Fibroblast of the aortic adventitia (primary cell): ENCODE measurements at places on chromosomes 2 and 18. TPM values are rescaled to one million over a fixed set of nuclear protein-coding genes. Genes with fewer than 3 reads are reported as not detected.
A peak's percentile ranks its signal among the peaks of the same experiment; 100 is the strongest.

SCN9A gene
- 14.0 and 22.9 TPM in 2 replicates for total RNA-seq

EFEMP1 gene
- total RNA-seq, result 652 and 1,009 TPM in 2 replicates

IMMT gene
- total RNA-seq, result 47.8 and 76.6 TPM in 2 replicates

DHRS9 gene
- total RNA-seq, result 0.36 TPM in 1 of 2 replicates, not detected in the other

HEATR5B gene
- 20.6 and 21.1 TPM in 2 replicates for total RNA-seq

ZNF396 gene
- 2.0 and 2.4 TPM in 2 replicates for total RNA-seq

MRPS9 gene
- 17.8 and 30.4 TPM in 2 replicates for total RNA-seq

- DNase-seq, result peak; percentile 36
Measured at GRCh38 chr2:176814740-176815367, 397.7 kb upstream of the HNRNPA3 start.

GRCh38 chr2:120864981-120865380, 129.3 kb downstream of the GLI2 start:
- DNase-seq, result peak; percentile 53

GRCh38 chr2:168244318-168244717, 3.1 kb downstream of the STK39 start:
- DNase-seq, result no peak

DNA sequence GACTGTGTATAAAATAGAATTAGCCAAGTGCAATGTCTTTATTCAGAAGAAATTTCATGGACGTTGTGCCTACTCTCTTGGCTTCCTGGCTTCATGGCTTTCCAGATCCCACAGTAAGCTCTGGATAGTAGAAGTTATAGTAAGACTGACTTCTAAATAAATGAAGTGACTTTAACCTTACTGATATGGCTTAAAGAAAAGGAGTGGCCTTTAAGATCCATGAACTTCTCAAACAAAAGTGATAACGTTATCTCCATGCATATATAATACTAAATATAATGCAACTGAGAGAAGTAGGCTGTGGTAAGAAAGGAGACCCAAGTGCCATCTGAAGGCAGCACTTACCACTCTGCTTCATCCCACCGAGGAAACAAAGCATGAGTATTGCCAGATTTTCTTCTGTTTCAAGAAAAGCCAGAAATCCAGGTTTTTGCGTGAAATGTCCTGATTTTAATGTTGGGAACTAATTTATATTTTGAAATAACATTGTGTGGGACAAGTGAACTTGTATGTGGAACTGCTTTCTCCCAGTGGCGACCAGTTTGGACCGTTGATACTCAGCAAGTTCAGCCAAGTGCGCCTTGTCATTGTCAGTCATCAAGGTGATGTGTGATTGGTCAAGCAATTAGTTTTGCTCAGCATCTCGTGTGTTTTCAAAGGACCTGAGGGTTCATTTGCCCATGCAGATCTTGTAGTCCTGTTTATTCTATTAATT, 13.9 kb upstream of the IL37 start:
- no peak for DNase-seq

DNA sequence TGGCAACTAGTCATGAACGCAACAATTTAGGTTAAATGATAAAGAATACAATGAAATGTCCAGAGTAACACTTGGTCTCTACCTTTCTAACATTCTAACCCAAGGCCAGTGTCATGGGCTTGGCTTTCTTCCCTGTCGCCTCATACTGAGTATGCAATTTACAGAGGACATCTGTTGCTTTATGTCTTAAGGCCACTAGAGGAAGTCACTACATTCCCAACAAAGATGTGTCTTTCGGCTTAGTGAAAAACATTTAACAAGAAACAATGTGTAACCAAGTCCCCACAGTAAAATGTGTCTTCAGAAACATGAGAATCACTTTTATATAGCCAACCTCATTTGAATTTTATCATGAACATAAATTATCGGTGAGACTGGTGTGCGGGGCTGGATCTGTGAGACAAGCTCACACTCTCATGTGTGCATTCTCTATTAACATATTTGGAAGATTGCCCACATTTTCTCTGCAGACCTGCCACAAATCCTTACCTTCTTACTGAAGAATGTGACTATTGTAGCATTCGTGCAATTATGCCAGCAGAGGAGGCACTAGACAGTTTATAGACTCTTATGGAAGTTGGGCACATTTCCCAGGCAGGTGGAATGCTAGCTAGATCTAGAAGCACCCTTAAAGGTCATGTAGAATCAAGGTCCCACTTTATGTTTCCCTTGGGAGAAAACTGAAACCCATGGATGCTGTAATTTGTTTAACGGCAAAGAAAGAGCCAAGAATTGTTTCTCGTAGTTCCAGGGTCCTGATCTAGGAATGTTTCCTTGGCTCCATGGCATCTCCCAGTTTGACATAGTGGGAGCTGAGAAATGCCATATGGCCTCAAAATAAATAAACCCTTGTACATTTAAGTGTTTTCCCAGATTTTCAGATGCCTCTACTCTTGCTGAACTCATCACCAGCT, 101.8 kb downstream of the CD226 start:
- peak; percentile 66 for DNase-seq

DNA sequence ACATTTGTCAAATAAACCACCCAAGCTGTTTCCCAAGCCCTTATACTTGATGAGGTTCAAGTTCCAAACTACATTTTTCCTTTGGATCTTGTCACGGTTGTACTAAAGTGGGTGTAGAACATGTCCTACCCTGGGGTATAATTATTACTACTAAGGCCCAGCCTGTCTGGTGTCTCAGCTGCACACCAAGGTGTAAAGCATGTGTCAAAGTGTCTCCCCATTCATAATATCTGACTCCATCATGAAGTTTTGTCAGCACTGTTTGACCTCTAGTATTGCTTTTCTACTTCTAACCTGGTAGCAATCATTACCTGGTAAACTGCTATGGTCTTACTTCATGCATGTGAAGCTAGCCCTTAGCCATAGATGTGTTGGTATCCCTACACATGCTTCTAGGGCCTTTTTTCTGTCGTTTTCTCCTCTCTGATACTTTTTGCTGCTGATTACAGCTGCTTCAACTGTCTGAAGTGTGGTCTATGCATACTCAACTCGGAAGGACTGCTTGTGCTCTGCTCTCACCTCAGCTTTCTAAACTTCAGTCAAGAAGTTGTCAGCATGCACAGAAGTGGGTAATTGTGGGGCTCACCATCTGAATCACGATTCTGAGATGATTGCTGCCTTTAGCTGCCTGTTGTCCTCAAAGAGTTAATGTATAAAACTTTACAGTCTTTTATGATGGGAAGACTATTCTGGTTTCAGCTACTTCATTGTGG, 445.7 kb upstream of the TRIB2 start:
- DNase-seq, result no peak

DNA sequence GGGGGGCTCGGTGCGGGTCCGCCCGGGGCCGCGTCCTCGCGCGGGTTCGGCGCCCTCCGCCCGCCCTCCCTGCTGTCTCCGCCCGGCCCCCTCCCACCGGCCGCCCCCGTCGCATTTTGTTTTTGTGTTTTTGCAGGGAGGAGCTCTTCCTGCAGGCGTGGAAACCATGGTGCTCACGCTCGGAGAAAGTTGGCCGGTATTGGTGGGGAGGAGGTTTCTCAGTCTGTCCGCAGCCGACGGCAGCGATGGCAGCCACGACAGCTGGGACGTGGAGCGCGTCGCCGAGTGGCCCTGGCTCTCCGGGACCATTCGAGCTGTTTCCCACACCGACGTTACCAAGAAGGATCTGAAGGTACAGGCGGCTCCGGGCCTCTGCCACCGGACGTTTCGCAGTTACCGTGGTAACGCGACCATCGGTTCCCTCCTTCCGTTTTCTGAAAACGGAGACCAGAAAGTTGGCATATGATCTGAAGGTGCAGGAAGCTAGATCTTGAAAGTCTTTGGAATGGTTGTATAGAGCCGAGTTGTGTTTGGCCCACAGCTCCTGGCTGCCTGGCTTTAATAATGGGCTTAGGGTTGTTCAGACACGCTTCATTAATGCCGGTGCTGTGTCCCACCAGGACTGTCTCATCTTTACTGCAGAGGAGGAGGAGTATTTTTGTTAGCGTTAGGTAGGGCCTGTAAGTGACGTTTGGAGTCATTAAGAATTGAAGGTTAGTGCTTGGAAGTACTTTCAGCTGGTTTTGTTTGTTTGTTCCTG, 891 bp downstream of the KDM3A start:
- peak; percentile 52 for DNase-seq

DNA sequence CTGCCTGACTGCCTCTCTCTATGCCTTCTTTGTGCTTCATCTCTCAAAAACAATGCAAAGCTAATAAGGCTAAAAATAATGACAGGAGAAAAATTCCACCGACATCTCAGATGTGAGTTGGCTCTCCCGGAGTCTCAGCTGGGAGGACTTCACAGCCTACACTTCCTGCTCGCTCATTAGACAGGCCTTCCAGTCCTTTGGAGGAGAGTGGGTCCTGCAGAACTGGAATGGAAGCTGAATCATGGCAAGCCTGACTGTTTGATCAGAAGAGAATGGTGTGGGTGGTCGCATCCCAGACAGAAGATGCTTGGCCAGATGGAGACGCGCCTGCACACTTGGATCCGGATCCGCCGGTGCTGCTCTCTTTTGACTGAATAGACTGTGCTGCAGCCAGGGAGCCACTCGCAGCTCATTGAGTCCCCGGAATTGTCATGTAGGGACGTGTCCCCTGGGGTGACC, 49.7 kb downstream of the TRIB2 start:
- peak; percentile 24 for DNase-seq

DNA sequence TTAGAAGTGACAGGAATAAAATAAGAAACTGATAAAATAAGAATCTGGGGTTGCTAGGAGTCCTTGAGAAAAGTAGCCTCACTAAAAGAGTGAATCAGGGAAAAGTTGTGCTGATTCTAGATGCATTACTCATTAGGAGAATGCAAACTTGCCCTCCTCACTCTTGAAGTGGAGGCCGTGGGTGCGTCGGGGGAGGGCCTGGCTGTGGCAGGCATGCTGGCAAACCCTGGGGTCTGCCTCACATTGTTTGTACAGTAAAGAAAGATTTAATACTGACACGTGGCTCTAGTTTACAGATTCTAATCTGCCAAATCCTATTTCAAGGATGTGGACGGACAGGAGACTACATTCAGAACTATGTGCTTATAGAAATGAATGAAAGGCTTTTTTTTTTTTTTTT, 41.9 kb downstream of the TANC1 start:
- DNase-seq, result peak; percentile 66

DNA sequence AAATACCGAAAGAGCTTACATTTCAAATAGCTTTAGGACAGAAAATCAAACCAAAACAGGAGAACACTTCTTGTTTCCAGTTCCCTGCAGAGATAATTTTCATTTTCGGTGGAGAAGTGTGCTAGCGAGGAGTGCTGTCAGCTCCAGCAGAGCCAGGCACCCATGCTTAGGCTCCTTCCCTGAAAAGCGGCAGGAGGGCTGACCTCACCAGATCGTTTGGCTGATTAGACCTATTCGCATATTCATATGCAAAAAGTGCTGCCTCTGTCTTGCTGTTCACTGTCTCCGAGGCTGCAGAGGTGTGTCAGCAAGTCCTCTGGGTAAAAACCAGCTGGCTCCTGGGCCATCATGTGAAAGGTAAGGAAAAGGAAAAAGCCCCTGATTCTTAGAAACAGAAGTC, 225.8 kb upstream of the COPS8 start:
- DNase-seq, result no peak

DNA sequence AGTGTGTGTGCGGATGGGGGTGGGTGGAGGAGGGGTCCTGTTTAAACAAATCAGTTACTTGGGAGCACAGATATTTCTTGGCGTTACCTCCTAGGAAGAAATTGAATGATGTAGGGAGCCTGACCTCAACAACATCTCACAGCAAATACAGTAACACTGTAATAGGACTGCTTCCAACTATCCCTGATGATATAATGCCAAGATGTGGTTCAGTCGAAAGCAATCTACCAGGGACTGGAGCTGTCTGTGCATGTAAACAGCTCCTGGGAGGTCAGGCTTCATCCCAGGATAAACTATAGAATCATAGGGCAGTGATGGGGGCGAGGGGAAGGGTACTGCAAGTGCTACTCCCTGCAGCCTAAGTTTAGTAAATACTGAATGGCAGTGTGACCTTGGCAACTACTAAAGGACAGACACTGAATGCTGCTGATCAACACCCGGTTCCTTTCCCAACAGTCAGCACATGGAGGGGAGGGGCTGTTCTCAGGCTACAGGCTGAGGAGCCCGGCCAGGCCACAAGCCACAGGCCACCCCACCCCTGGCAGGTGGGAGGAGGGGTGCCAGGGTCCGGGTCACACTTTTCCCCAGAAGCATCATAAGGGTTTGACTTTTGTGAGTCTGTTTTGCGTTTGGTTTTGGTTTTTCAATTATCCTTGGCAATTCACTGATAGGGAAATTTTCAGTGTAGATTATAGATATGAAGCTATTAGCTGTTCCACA, 85.3 kb upstream of the ZNF397 start:
- peak; percentile 35 for DNase-seq

DNA sequence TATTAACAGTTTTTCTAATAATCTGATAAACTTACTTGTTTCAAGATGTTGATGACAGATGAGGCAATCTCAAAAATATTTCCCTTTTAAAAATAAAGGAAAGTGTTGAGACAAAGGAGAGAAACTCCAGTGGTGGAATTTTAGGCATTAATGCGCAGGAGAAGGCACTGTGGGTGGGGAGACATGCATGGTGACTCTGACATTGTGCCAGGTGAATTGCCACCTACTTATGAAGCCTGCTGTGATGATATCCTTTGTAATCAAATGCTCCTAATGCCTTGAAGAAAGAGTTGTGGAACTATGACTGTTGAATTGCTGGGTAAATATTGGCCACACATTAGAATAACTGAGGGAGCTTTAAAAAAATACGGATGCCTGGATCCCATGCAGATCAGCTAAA, 101.4 kb downstream of the PLA2R1 start:
- peak; percentile 50 for DNase-seq

DNA sequence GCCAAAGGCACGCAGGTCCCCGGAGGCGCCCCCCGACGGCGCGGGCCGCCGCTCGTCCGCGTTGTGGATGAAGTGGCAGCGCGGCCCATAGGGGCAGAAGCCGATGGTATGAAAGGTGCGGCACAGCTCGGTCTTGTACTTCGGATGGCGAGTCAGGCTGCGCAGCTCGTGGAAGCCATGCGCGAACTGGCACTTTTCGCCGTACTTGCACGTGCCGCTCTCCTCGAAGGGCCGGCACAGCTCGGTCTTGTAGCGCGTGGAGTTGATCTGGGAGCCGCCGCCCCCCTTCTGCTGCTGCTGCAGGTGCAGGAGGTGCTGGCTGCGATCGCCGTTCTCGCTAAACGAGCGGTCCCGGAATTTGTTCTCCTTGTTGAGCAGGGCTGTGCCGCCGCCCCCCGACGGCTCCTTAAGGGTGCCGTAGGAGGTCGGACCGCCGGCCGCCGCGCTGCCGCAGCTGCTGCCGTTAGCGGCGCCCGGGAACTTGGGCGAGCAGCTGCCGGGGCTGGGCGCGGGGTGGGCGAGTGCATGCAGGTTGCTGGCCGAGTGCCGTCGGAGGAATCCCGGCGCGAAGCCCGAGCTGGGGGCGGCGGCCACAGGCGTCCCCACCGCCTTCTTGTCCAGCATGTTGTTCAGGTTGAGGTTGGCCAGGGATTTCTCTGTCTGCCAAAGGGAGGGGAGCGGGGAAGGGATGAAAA, 1.2 kb downstream of the ZFP36L2 start:
- DNase-seq, result peak; percentile 84

GRCh38 chr2:210443527-210443926, 33.0 kb downstream of the LANCL1 start:
- DNase-seq, result no peak

- peak; percentile 61 for DNase-seq
Measured at GRCh38 chr2:180208841-180209240, 201.7 kb upstream of the CWC22 start.
